AG09319 (cell line): ENCODE measurements at places on chromosomes 13 and 19.

DNA sequence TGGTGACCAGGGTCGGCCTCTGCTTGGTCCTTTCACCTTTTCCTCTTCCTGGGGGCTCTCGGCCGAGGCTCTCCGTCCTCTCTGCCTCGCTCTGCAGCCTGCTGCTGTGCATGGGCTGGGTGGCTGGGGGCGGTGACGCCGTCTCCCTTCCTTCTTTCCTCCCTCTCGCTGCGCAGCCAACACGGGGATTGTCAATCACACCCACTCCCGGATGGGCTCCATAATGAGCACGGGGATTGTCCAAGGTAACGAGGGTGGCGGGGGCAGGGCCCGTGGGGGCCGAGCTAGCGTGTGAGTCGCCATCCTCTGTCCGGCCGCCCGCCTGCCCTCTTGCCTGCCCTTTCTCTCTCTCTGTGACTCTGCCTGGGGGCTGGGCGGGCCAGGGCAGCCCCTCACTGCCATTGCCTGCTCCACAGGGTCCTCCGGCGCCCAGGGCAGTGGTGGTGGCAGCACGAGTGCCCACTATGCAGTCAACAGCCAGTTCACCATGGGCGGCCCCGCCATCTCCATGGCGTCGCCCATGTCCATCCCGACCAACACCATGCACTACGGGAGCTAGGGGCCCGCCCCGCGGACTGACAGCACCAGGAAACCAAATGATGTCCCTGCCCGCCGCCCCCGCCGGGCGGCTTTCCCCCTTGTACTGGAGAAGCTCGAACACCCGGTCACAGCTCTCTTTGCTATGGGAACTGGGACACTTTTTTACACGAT, 7.1 kb downstream of the YIPF2 start:
- no peak for DNase-seq

- no peak for DNase-seq
These were observed 57.6 kb downstream of the RASA3 start for GRCh38 chr13:114074671-114075315.

DNA sequence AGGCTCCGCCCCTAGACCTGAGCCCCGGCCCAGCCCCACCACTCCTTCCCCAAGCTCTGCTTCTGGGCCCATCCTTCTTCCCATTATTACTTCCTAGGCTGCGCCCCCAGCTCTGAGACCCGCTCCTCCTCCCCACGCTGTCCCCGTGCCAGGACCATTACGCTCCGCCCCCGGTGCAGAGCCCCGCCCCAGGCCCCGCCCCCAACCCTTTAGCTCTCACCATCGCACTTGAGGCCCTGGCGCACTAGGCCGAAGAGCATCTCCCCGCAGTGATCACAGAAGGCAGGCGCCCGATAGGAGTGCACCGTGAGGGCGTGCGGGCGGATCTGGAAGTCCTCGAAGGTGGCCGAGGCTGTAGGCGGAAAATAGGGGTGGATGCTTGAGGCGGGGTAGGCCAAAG, 6.2 kb downstream of the PRKD2 start:
- no peak for DNase-seq

GRCh38 chr13:113628291-113629270, 29.4 kb downstream of the ATP4B start:
- DNase-seq: no peak

DNA sequence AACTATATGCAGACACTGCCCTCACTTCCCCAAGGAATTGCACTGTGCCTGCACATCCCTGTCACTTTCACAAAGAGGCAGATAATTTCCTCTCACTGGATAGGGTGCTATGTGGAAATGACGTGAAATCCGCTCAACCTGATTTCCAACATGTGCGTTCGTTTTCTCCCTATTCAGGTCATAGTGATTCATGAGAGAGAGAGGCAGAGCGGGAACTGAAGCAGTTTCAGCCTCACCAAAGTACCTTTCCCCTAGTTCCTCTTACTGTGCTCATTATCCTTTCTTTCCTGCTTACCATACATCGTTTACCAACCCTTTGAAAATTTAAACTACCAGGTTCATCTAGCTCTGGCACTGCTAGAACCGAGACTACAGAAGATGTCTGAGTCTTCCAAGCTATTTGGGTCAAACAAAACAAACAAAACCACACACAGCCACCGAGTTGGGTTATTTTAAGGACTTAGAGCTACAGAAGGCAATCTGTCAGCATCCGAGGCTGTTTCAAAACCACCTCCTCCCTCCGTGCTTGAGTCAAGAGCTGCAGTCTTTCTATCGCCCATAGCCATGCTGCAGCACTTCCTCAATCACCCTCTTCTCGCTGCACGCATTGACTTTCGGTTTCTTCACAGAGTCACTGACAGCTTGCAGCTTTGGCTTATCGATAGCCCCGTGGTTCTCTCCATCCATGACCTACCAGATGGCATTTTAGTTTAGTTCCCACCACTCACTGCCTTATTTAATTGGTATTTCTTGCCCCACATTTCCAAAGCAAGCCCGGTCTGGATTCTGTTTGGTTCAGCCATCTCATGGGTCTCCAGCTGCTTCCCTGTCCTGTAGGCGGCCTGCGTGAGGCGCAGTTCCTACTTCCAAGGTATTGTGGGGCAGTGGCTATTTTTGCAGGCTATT, 1395.8 kb downstream of the EFNB2 start:
- DNase-seq: no peak

GRCh38 chr13:33218426-33218825, 67.1 kb downstream of the STARD13 start:
- no peak for DNase-seq
